ENCODE measurements at places on chromosomes 1 and 21. TPM values are rescaled to one million over a fixed set of nuclear protein-coding genes. Genes with fewer than 3 reads are reported as not detected.

- DNase-seq: no peak
Observed at GRCh38 chr1:21332554-21333311, 42.5 kb upstream of the ECE1 start.

KPRP gene
- not detected for total RNA-seq

GRCh38 chr21:43792406-43792805 is 3.0 kb downstream of the RRP1 start:
- no peak for DNase-seq

DNA sequence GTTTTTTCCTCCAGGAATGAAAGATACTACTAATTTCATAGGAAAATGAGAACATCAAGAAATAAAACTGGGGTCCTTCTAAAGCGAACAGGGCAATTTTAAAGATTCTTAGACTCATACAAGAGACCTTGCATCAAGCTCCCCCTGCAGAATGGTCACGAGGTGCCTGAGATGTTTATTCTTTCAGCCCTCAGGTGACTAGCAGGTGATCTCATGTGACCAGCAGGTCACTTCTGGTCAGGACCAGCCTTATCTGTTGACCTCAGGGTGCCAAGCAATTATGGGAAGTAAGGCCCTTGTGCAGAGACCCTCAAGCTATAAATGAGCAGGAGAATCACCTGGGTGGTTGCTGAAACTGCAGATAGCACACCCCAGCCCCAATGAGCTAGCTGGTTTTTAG is 20.6 kb upstream of the TMEM51 start:
- no peak for DNase-seq

SFPQ gene
- total RNA-seq: 232 TPM

DNA sequence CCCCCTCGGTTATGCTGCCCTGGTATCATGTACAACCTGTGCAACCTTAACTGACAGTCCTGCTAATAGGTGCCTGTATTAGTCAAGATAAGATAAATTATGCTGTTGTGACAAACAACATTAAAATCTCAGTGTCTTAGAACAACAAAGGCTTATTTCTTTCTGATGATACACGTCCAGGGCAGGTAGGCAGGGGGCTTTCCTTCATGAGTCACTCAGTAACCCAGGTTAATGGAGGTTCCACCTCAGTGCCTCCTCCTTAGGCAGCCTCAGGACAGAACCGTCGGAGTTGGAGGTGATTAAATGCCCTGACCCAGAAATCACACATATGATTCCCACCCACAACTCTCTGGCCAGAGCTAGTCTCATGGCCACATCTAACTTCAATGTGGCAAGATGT is 94.6 kb upstream of the CASZ1 start:
- no peak for DNase-seq

DNA sequence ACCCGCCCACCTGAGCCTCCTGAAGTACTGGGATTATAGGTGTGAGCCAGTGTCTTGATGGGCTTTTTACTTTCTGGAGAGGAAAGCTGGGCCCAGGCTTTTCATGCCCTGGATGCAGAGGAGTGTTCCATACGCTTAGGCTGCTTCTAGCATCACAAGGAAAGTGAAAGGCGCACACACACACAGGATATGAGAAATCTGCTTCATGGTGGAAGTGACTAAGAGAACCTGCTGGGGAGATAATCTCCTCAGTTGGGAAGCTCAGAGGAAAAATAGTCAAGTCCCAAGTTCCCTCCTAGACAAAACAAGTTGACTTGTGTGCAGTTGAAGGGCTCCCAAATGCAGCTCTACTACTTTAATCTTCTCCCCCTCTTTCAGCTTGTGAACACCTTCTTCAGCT is 2.2 kb downstream of the NUDC start:
- DNase-seq: peak; percentile 26

DNA sequence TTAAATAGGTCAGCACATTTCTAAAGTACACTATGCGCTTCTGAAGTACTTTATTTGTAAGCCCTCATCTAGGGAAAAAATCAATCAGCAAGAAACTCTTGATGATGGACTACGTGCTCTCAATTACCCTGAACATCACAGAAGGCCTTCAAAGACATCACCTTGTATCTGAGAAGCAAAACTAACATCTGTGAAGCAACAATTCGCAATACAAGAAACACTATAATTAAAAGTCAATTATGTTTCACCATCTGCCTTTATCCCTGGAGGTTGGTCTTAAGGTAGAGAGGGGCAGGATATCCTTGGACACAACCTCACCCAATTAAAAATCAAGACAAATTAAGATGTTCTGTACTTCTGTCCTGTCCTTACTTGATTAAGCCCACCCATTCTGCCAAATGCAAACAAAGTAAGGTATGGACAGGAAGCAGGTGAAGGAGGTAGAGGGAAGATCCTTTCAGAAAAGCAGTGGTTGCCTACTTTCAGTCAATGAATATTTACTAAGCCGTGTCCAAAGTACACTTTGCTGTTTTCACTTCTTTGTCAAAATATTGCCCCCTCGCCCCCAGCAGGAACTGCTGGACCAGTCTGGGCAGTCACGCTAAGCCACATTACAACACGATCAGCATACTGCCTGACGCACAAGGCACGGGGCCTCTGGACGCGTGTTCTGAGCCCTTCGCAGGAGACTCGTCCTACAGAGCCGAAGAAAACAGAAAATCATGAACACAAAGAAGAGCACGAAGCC is 887 bp downstream of the SLC19A2 start:
- DNase-seq: peak; percentile 62

ADARB1 gene
- total RNA-seq: 2.9 TPM

DNA sequence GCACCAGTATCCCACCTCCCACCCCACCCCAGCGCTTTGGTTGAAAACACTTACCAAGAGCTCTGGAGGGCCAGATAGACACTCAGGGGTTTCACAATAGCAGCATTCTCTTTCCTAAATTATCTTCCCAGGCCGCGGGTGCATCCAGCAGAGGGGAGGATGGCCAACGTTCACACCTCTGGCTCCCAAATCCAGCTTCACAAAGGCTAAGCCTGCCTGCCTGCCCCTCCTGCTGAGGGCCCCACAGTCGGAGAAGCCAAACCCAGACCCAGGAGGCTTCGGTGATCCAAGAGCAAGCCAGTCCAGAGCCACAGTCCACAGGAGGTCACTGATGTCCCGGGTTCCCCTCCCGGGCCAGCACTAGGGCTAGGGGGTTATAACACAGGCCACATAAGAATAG is 231.9 kb downstream of the TRABD2B start:
- no peak for DNase-seq

DNA sequence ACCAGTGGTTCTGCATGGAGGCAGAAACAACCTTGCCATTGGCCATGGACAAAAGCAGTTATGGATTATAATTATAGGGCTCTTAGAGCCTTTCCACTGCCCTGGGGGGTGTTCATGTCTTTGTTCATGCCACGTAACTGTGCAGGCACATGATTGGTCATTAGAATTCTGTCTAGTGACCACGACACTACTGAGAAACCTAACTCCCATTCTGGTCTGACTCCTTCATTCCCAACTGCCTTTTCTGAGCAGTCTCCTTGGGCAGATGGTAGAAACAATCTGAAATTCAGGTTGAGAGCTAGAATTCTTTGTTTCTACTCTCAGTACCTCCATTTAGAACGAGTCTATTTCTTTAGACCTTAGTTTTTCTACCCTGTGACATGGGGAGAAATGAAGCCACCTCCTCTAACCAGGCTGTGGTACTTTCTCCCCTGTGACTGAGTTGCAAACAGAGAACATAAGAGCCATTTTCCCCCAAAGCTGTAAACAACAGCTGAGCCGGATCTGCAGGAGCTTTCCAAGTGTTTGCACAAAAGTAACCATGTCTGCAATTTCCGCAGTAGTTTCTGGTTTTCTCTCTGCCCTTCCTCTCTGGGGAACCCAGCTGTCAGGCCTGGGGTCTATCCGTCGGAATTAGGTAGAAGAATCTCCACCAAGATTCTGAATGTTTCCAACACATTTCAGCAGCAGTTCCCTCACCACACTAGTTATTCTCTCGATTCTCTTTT is 37.7 kb upstream of the IPO9 start:
- no peak for DNase-seq

ZNF593OS gene
- not detected for total RNA-seq

DNA sequence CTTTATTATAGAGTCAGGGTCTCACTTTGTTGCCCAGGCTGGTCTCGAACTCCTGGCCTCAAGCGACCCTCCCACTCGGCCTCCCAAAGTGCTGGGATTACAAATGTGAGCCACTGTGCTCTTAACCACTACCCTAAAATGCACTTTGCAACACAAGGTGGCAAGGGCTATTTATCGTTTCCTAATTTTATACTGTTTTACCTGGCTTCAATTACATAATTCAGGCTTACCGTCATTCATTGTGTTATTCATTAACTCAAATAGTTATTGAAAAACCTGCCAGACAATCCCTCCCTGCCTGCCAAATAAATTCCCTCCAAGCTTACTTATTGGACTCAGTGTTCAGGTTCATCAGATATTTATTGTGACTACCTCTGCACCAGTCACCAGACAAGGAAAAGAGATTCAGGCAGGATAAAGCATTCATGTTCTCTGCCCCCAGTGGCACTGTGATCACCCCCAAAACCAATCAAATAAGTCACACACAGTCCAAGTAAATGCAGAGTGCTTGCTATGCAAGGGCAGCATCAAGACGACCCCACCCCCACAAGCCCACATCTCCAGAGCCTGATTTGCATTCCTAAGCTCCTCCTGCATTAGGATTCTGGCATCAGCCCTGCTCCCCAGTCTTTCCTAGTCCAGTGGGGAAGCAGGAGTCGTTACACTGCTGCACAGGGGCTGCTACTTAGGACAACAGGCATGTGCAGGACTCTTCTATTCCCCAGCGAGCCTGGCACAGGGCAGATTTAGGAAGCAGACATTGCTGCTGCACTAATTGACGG is 8.1 kb downstream of the PAQR7 start:
- DNase-seq: no peak

ADORA3 gene
- not detected for total RNA-seq

OR2L5 gene
- not detected for total RNA-seq

- no peak for DNase-seq
Observed at GRCh38 chr1:116087628-116088027, 23.6 kb upstream of the MAB21L3 start.

LAPTM5 gene
- total RNA-seq: not detected

C1orf94 gene
- not detected for total RNA-seq

GRCh38 chr1:224757508-224757907 is 141.4 kb downstream of the CNIH3 start:
- no peak for DNase-seq

DNA sequence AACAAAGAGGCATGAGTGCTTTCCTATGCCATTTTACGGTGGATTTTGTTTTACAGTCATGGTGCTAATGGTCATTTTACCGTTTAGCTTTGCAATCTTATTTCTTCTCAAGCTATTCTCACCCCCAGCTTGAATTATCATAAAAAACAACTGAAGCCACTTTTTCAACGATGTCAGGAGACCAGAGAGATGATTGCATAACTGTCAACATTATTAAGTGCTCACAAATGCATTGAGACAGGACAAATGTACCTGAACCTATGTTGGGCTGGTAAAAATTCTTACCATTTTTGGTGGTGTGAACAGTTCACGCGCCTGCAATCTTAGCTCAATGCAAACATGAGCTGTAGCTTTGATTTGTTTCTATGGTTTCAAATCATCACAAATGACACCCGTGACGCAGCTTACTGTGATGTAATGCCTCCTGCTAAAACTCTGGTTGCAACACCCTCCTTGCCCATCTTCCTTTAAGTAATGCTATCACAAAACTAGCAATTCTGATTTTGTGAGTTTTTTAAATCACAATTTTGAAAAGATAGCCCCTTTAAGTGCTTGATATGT is 104.4 kb downstream of the UCHL5 start:
- no peak for DNase-seq

GRCh38 chr1:156599811-156600210 is 1.5 kb downstream of the GPATCH4 start:
- DNase-seq: no peak

PPM1J gene
- total RNA-seq: 2.4 TPM

DNA sequence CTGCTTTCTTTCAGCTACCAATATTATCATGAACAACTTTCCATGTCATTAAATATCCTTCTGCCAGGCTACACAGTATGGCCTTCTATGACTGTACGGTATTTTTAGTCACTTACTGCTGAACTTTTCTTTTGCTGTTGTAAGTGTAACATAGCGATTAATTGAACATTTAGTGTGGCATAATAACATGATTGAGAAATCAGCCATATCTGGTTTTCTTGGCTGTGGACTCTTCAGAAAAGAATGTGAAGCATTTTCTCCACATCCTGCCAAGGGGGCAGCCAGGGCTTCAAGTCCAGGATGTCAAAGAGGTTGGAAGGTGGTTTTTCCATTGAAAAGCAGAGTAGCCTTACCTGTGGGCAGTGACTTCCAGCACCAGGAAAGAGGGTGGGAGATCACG is 8.8 kb upstream of the AHCYL1 start:
- peak; percentile 89 for DNase-seq
